ENCODE measurements at places on chromosomes 5 and 9.

DNA sequence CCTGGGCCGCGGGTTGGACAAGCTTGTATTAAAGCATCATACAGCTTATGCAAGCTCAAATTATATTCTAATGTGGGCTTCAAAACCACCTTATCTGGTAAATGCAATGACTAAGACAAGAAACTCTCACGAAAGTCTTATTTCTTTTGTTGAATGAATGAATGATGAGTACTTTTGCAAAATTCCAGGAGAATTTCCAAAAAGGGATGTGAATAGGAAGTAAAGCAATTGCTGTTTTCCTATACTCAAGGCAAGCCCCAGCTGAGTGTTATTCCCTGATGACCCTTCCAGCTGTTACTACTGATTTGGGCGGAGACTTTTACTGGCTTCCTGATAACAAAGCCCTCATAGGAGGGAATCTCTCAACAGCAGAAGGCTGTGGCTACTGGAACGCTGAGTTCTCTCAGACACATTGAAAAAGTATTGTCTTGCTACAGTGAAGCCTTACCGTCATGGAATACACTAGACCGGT lies 162.8 kb downstream of the SREK1 start:
- DNase-seq: no peak

DNA sequence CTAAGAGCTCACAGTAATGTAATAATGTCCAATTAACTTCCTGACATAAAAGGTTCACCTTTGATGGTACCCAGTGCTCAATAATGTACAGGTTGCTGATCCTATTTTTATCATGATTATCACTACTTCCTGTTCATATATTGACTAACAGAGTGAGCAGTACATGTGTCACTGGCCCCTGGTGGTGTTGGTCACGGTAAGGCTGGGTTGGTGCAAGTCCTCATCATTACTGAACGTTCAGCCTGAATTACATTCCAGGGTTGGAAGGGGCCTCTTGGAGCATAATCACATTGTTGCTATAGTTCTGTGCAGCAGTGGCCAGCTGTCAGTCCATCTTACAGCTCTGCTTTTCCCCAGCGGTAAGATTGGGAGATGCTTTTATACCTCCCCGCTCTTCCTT lies 24.2 kb upstream of the CKMT2 start:
- no peak for DNase-seq

DNA sequence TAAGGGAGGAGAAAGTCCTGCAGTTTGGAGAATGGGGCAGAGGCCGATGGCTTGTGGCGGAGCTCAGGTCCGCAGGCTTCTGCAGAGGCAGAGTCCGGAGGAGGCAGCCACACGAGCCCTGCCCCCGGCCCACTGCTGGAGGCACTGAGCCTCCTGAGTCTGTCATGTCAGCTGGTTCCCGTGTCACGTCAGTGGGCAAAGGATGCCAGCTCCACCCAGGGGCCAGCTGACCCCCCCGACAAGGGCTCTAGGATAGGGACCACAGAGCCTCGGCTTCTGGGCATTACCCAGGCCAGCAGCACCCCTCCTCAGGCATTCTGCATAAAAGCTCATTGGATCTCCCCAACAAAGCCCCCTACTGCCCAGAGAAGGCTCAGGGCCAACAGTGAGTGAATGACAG lies 8.5 kb downstream of the SH3PXD2B start:
- DNase-seq: no peak

GRCh38 chr5:110209401-110209800 lies 517.1 kb downstream of the TMEM232 start:
- DNase-seq: no peak

DNA sequence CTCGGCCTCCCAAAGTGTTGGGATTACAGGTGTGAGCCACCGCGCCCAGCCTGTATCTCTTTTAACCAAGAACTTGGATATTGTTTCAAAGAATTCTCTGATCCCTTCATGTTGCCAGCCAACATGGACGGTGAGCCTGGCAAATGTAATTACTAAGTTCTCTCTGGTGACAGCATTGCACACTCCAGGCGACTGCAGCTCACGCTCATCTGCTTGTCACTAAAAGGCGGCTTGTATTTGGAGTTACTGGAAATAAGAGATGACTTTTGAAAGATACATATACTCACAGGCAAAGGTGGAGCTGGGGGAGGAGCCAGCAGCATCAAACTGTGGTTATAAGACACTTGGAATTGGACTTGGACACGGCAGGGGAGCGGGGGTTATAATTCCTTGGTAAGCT lies 172.3 kb downstream of the SLIT3 start:
- DNase-seq: no peak

GRCh38 chr9:4576448-4576847 lies 85.6 kb upstream of the PLPP6 start:
- DNase-seq: no peak

All from activated CD4-positive, CD25-positive, alpha-beta regulatory T cell treated with anti-CD3 and anti-CD28 coated beads, Interleukin-2, amount 50 U/mL, for 16 hours (primary cell).